DND-41 (cell line): ENCODE measurements at places on chromosomes 16 and 17.

DNA sequence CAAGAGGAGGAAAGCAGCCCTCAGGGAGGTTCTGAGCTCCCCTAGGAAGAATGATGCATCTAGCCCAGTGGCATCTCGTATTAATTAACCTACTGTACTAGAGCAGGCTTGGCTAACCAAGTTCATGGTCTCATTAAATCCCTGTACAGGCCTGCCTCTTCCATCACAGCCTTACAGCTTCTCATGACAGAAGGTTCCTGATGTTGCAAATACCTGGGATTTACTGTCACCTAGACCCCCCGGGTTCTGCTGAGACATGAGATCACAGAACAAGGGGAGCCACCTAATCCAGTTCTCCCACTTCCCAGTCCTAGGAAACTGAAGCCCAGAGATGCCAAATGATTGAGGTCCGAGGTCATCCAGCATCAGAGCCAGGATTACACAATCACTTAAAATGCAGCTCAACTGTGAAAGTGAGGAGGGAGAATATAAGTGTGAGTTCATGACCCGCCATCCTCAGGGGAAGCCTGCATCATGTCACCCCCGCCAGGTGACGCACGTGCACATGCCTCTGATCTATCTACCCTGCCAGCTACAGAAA, 23.9 kb downstream of the ACLY start:
- no peak overlapping the region for H3K27ac ChIP-seq
- peaks cover 95% of the 10 kb centered on the region for H3K36me3 ChIP-seq
- no peaks in the 10 kb centered on the region for H3K4me1 ChIP-seq

GRCh38 chr17:76597156-76598003, 11.7 kb upstream of the ST6GALNAC2 start:
- peaks cover 3% of the 10 kb centered on the region for H3K27me3 ChIP-seq
- H3K4me1 ChIP-seq = no peaks in the 10 kb centered on the region
- DNase-seq = no peak
- no peak overlapping the region for H3K4me3 ChIP-seq

GRCh38 chr17:43517615-43518386, 28.3 kb downstream of the ETV4 start:
- no peak overlapping the region for H3K4me3 ChIP-seq
- no peak overlapping the region for H3K27ac ChIP-seq
- H3K36me3 ChIP-seq = peaks cover 92% of the 10 kb centered on the region
- DNase-seq = no peak
- no peaks in the 10 kb centered on the region for H3K27me3 ChIP-seq

GRCh38 chr17:74031316-74032090, 172.0 kb upstream of the RPL38 start:
- no peaks in the 10 kb centered on the region for H3K4me1 ChIP-seq
- H3K27ac ChIP-seq = no peak overlapping the region
- no peak for DNase-seq
- no peaks in the 10 kb centered on the region for H3K27me3 ChIP-seq
- H3K4me3 ChIP-seq = no peak overlapping the region

GRCh38 chr16:84703681-84704080, 3.9 kb downstream of the USP10 start:
- peaks cover 4% of the 10 kb centered on the region for H3K36me3 ChIP-seq
- H3K4me1 ChIP-seq = peaks cover 42% of the 10 kb centered on the region
- no peak overlapping the region for H3K27ac ChIP-seq
- no peak overlapping the region for H3K4me3 ChIP-seq
- no peak for DNase-seq

- no peaks in the 10 kb centered on the region for H3K36me3 ChIP-seq
- no peak overlapping the region for H3K27ac ChIP-seq
- no peaks in the 10 kb centered on the region for H3K27me3 ChIP-seq
Observed at GRCh38 chr17:880443-881269, 98.5 kb downstream of the MRM3 start.

- H3K4me1 ChIP-seq = peaks cover 55% of the 10 kb centered on the region
Observed at GRCh38 chr16:85555719-85556455, 57.2 kb upstream of the GSE1 start.

GRCh38 chr16:72124761-72125634, 31.4 kb downstream of the DHX38 start:
- H3K27me3 ChIP-seq = no peaks in the 10 kb centered on the region
- no peak overlapping the region for H3K27ac ChIP-seq
- peak; percentile 73 for DNase-seq
- H3K4me3 ChIP-seq = no peak overlapping the region
- H3K36me3 ChIP-seq = no peaks in the 10 kb centered on the region; the same call in 1 of the 2 replicates

DNA sequence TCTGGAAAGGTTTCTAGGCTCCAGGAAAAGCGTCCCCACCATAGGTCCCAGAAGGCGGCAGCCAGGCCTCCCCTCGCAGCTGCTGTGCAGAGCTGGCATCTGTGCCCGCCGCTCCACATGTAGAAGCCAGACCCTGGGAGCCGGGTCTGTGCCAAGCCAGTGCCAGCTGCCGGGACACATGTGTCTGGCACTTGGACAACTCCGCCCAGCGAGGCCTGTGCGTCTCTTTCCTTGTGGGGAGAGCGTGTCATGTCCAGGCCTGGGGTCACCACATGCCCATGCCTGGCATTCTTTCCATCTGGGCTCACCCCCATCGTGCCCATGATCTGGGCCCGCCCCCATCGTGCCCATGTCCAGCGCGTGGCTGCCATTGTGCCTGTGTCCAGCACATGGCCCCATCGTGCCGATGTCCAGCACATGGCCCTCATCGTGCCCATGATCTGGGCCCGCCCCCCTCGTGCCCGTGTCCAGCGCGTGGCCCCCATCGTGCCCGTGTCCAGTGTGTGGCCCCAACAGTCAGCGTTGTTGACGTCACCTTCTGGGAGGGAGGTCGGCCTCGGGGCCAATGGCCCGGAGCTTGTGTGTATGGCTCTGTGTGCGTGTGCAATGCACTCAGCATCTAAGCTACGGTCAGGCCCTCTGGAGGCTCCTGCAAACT, 13.3 kb upstream of the ACSF3 start:
- no peak overlapping the region for H3K4me3 ChIP-seq
- no peaks in the 10 kb centered on the region for H3K4me1 ChIP-seq
- DNase-seq = no peak
- no peaks in the 10 kb centered on the region for H3K27me3 ChIP-seq
- no peak overlapping the region for H3K27ac ChIP-seq

DNA sequence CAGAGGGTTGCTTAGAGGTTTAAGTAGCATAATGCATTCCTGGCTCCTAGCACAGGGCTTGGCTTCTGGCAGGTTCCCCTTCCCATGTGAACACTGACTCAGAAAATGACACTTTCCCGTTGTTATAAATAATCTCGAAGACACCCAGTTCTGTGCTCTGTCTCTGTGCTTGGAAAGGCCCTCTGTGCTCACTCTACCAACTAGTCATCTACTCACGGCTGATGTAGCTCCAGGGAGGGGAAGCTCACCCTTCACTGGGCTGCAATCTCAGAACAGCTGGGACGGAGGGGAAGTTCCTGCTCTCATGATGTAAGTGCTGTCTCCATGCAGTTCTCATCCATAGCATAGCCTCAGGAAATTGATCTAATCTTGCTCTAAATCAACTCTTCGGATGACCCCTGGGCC, 230.5 kb upstream of the ASIC2 start:
- H3K27ac ChIP-seq = no peak overlapping the region
- no peaks in the 10 kb centered on the region for H3K36me3 ChIP-seq
- H3K4me1 ChIP-seq = no peaks in the 10 kb centered on the region
- no peaks in the 10 kb centered on the region for H3K27me3 ChIP-seq
- H3K4me3 ChIP-seq = no peak overlapping the region
- DNase-seq = no peak

DNA sequence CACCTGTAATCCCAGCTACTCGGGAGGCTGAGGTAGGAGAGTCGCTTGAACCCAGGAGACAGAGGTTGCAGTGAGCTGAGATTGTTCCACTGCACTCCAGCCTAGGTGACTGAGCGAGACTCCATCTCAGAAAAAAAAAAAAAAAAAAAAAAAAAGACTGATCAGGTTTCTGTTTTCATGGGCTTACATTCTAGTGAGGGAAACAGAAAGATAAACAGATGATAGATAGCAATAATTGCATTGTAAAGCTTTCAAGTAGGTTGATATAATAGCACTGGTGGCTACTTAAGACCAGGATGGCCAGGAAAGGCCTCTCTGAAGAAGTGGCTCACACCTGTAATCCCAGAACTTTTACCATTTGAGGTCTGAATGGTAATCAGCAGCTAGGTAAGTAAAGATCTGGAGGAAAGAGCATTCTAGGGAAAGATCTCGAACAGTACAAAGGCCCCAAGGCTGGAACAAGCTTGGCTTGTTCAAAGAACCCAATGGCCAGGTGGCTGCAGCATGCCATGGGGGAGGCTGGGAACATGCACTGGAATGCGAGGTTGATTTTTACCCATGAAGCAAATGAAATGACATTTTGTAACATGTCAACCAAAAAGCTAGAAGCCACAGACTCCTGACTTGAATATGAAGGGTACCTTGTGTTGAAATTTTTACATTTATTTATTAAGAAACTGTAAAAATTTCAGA, 108.3 kb upstream of the DHX40 start:
- no peak overlapping the region for H3K4me3 ChIP-seq
- no peaks in the 10 kb centered on the region for H3K4me1 ChIP-seq

DNA sequence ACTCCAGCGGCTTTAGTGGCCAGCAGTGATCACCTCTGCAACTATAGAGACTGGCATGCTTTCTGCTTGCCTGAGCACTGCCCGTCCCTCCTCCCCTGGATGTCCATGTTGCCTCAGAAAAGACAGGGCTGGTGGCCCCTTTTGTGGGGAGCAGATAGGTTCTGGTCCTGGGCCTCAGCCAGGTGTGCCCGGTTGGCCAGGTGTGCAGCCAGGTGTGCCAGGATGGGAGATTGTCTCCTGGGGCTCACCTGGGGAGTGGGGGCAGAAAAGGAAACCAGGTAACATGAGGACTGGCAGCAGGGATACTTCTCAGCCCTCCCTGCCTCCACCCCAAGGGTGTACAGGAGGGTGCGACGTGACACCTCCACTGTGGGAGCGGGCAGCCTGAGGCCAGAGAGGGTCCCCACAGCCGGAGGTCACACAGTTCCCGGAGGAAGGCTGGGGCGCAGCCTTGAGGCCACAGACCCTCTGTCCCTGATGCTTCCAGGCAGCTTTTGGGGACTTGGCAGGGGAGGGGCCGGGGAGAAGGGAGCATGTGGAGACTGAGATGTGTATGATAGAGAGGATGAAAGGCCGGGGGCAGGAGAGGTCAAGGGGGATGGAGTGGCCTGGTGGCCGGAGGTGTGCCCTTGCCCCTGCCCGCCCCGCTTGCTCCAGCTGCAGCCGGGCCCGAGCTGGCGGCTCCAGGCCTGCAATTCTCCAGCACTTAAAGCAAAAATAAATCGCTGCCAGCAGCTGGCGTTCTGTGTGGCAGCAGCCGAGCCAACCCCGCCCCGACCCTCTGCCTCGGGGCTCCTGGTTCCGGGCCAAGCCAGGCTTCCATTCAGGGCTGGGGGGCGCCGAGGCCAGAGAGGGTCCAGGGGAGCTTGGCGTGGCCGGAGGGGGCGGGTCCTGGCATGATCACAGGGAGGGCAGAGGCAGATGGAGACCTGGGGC, 6.7 kb downstream of the KCNJ12 start:
- no peaks in the 10 kb centered on the region for H3K27me3 ChIP-seq
- H3K27ac ChIP-seq = no peak overlapping the region
- no peak for DNase-seq
- no peaks in the 10 kb centered on the region for H3K36me3 ChIP-seq
- H3K4me1 ChIP-seq = no peaks in the 10 kb centered on the region

DNA sequence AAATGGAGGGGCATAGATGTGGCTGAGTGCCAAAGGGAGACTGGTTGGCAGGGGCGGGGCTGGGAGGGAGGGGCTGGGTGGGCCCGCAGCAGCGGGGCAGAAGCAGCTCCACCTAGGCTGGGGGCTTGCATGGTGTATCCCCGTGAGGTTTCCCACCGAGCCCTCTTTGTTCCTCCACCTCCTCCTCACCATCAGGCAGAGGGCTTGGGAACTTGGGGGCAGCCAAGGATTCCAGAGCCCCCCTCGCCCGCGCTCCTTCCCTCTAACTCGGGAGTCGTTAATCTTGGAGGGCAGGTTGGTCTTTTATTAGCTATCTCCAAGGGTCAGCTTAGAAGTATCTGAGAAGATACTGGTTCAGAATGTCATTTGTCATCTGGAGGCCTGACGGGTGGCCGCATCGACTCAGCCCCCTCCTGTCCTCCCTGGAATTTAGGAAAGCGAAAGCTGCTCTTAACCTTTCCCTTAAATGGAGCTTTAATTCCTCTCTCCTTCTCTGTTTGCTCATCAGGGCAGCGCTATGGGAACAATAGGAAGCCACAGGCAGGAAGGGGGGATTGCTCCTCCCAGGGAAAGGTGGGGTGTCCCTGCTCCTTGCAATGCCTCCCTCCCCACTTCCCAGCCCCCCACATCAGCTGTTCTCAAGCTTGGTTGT, 274.3 kb upstream of the XYLT1 start:
- no peak overlapping the region for H3K4me3 ChIP-seq
- H3K4me1 ChIP-seq = no peaks in the 10 kb centered on the region
- H3K27ac ChIP-seq = no peak overlapping the region
- no peaks in the 10 kb centered on the region for H3K36me3 ChIP-seq
- DNase-seq = no peak

- H3K4me1 ChIP-seq = peaks cover 58% of the 10 kb centered on the region
- DNase-seq = peak; percentile 62
- no peaks in the 10 kb centered on the region for H3K27me3 ChIP-seq
- no peak overlapping the region for H3K4me3 ChIP-seq
Observed at GRCh38 chr16:54277845-54278703, 8.5 kb downstream of the IRX3 start.

DNA sequence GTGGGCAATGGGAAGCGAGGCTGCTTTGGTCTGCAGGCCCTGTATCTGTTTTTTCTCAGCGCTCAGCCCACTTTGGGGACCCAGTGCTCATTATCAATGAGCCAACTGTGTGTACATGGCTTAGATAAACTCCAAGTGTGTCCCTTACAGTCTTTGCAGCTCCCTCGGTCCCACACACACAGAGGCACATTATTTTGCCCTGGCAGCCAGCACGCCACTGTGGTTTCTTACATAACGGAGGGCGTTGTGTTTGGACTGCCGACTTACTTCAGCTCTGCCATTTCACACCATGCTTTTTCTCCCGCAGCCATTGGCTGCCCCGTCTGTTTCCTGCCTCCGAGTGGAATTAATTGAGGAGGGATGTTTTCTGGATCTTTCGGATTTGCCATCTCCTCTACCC, 56.5 kb upstream of the CLEC18A start:
- no peaks in the 10 kb centered on the region for H3K4me1 ChIP-seq
- no peak overlapping the region for H3K27ac ChIP-seq
- no peak overlapping the region for H3K4me3 ChIP-seq
- no peak for DNase-seq

- peak within 1 kb of the TSS; percentile 72 for H3K4me3 ChIP-seq
- H3K36me3 ChIP-seq = peaks cover 14% of the 10 kb centered on the region
- H3K27ac ChIP-seq = peak within 1 kb of the TSS; percentile 80
- peaks cover 58% of the 10 kb centered on the region for H3K4me1 ChIP-seq
- no peaks in the 10 kb centered on the region for H3K27me3 ChIP-seq
Observed at GRCh38 chr17:50150354-50151040, at the start of gene PPP1R9B. PPP1R9B (minus strand) TSS chr17:50150677; CDS start chr17:50150513, 164 bp downstream.

DNA sequence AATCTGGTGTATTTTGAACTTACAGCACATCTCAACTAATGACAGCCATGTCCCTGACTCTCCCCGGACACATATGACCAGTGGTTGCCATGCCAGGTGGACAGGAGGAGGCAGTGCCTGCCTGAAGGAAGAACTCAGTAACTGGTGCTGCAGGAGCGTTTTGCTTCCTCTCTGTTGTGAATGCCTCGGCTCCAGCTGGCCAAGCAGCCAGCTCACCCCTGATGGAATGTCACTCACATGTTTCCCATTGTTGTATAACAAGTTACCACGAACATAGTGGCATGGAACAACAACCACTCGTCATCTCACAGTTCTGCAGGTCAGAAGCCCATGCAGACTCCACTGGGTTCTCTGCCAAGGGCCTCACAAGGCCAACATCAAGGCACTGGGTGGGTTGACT, 20.1 kb upstream of the IRF8 start:
- H3K36me3 ChIP-seq = no peaks in the 10 kb centered on the region
- peaks cover 21% of the 10 kb centered on the region for H3K27me3 ChIP-seq
- no peak overlapping the region for H3K4me3 ChIP-seq
- no peak for DNase-seq
- no peak overlapping the region for H3K27ac ChIP-seq

GRCh38 chr16:57689762-57690558, 4.6 kb upstream of the DRC7 start:
- H3K27me3 ChIP-seq = no peaks in the 10 kb centered on the region
- peaks cover 28% of the 10 kb centered on the region for H3K4me1 ChIP-seq
- DNase-seq = peak; percentile 92
